IPS DF 19.7 (cell line): ENCODE measurements at places on chromosomes 7 and 10.

DNA sequence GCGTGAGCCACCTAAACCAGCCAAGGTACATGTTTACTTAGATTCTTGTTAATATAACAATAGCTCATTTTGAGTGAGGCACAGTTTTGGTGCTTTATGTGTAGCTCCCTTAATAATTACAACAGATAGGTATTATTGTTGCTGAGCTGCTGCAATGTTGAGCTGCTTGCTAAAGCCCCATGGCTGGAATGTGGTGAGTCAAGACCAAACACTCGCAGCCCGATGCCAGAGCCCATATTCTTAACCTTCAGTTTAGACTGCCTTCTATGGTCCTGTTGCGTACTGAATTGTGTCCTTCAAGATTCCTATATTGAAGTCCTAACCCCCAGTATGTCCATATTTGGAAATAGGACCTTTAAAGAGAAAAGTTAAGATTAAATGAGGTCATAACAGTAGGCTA lies 407.1 kb downstream of the NEBL start:
- no peak for DNase-seq

DNA sequence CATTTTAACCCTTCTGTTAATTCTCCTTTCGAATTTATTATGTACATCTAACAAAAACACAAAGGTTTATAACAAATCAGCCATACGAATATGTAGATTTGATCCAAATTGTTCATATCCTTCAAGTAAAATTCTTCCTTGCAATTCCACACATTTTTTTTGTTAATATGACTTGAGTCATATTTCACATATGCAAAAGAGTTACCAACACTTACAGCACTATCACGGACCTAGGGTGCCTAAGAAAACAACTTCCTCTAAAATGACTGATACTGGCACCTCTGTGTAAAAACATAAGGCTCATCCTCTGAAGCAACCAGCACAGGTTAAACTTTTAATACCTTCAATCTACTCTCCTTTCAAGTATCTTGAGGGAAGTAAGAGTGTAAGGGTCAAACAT lies 451.8 kb downstream of the SEMA3D start:
- no peak for DNase-seq

DNA sequence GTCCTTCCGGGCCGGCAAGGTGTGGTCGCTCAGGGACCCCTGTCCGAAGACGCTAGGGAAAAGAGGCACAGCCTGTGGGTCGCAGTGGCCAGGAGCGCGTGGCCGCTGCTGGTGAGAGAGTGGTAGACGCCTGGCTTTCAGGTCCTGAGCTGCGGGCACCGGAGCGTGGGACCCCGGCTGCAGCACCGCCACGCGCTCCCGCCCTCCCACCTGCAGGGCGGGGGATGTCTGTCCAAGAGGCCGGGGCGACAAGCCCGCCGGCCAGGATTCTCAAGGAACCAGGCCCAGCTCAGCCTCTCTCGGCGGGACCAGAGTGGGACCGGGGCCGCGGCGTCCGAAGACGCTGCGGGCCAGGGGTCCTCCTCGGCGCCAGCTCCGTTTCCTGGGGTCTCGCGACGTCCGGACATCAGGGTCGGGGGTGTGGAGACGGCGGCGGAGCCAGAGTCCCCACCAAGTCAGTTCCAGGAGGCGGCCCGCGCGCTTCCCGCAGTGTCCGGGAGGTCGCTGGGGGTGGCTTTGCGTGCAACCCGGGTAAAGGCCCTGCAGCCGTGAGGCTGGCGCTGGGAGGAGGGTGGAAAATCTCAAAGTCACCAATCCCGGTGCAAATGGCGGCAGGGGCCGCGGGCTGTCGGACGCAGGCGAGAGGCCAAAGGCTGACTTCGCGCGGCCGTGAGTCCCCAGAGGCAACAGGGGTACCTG lies 5.5 kb downstream of the ZNF503 start:
- no peak for DNase-seq

- DNase-seq = no peak
Measured at GRCh38 chr7:98167653-98168052, 43.6 kb upstream of the BHLHA15 start.

- no peak for DNase-seq
Measured at GRCh38 chr10:11260170-11260569, 242.5 kb downstream of the CELF2 start.

GRCh38 chr10:45155784-45156183 lies 155.1 kb downstream of the ZNF22 start:
- no peak for DNase-seq

DNA sequence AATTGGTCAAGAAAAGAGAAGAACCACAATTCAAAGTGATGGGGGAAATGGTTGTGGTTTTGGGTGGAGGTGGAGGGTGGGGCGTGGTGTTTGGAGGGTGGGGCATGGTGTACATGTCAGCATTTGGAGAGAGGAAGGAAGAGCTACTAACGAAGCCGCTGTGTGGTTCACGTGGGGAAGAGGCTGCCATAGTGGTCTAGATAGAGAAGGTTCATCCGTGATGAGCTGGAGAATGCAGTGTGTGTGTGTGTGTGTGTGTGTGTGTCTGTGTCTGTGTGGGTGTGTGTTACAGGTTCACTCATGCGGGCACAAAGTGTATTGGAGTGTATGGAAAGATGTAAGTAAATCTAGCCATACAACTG lies 6.1 kb upstream of the VCL start:
- no peak for DNase-seq

- DNase-seq = no peak
Measured at GRCh38 chr7:13044309-13044708, 356.9 kb downstream of the ARL4A start.

DNA sequence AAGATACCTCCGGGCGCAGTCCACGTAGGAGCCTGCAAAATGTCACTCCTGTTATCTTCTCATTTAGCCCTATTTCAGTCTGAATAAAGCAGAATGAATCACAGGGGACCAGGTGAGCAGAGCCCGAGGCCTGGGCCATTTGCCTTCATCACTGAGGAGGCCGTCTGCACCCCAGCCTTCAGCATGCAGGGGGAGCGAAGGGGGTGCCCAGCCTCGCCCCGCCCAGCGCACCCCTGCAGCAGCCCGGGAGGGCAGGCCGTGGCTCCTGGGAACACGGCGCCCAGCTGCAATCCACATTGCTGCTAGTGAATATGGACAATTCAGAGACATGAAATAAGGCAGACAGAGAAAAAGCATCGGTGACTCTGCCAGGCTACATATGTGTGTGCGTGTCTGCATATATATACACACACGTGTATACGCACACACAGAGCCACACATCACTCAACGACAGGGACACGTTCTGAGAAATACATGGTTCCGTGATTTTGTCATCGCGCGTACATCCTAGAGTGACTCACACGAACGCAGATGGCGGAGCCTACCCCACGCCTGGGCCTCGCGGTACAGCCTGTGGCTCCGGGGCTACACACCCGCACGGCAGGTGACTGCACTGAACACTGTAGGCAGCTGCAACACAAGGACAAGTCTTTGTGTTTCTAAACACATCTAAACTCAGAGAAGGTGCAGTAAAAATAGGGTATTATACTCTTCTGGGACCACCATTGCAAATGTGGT lies 15.2 kb upstream of the ELFN1 start:
- DNase-seq = no peak

DNA sequence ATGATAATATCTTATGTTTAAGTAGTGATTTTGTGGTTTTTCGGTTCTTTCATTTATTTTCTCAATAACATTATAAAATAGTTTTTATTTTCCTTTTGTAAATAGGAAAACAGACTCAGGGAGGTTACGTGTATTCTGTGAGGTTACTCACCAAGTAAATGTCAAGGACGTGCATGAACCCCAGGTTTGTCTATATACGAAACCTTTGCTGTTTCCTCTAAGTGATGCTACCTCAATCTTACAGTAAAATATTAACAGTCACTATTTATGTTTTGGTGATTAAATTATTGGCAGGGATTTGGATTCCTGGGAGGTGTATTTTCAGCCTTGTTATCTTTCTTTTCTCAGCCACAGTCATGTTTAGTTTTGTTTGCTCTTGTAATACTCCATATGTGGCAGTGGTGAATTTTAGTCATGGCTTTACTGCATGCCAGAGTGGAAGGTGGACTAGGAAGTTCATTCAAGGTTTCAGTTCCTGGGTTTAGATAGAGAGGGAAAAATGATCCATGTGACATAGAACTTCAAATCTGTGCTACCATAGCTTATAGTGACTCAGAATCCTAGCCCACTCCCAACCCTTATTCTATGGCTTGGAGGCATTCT lies 139.9 kb downstream of the ARL4A start:
- no peak for DNase-seq

DNA sequence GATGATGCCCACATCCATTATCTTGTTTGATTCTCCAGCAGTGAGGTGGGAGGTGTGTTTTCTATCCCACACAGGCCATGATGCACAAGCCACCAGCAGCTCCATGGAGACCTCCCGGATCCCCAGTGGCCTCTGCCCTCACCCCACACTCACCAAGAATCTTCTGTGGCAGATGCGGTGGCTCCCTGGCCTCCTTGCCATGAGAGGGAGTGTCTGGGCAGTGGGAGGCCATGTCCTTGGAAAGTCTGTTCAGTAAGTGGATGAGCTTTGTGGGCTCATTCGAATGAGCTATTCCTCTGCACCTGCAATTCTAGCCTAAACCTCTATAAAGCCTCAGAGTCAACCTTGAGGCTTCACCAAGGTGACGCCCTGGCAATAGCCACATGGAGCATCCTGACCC lies 243.8 kb downstream of the TCERG1L start:
- DNase-seq = no peak

DNA sequence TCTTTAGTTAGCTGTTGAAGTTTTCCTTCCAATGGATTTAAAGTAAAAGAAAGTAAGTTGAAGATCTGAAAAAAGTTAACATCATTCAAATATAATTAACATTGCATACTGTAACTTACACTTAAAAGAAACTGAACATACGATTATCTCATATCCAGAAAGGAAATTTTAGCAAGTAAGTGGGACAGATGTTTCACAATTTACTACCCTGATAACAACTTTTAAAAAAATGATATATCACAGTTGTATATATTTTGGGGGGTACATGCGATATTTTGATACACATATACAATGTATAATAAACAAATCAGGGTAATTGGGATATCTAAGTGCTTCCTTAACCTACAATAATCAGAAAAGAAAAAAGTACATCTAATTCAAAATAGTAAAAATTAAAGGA lies 44.2 kb downstream of the ASZ1 start:
- DNase-seq = no peak

DNA sequence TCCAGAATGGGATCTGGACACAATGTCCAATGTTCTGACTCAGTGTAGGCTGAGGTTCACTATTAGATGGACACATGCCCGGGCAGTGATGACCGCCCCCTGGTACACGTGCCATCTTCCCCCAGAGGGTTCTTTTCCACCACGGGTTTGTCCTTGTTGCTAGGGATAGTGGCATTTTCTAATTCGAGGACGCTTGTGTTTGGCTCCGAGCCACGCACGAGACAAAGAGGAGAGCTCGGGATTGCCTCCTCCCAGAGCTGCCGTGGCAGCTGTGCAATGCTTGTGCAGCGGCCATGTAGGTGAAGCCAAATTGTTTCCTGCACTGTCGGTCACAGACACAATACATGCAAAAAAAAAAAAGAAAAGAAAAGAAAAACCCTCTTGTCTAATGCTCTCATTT lies 207.5 kb downstream of the PAXIP1 start:
- no peak for DNase-seq

GRCh38 chr7:47480576-47481538 lies 101.1 kb downstream of the TNS3 start:
- DNase-seq = peak; percentile 85

GRCh38 chr7:17815318-17815717 lies 125.0 kb downstream of the SNX13 start:
- no peak for DNase-seq

DNA sequence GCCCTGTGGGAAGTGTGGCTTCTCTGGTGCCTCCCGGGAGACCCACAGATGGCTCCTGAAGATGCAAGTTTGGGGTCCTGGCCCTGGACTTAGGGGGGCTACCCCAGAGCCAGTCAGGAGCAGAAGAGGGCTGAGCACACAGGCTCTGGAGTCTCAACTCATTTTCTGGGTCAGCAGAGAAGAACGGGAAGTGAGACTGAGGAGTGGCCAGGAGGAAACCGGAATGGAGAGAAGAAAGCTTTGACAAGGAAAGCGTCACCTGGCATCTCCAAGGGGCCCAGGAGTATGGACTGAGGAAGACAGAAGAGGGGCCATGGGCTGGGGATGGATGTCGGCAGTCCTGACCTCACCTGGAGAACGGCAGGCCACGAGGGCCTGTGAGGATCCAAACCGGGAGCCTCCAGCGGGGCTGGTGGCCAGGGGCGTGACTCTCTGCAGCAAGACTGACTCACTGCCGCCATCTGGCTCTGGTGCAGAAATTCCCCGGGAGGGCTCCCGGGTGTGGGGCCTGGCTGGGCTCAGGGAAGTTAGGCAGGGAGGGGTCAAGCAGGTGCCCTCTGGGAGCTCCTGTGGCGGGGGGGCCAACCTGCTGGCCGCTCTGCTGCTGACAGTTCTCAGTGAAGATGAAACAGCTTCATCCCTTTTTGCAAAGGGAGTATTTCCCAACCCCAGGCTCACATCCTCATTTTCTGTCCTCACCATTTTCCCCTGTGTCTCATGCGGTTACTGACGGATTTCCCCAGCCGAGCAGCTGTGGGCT lies 23.6 kb downstream of the DAGLB start:
- DNase-seq = no peak

- DNase-seq = no peak
Measured at GRCh38 chr7:155222061-155222460, 75.6 kb upstream of the INSIG1 start.
